ENCODE measurements at places on chromosomes 11 and 22. TPM values are rescaled to one million over a fixed set of nuclear protein-coding genes. Genes with fewer than 3 reads are reported as not detected.
A peak's percentile ranks its signal among the peaks of the same experiment; 100 is the strongest.

GRCh38 chr22:49948958-49949913, 11.3 kb upstream of the PIM3 start:
- DNase-seq = peak; percentile 94
- peak overlapping the region; percentile 94 for H3K27ac ChIP-seq
- peaks cover 47% of the 10 kb centered on the region for H3K4me1 ChIP-seq
- no peaks in the 10 kb centered on the region for H3K27me3 ChIP-seq
- no peaks in the 10 kb centered on the region for H3K36me3 ChIP-seq

SUSD2 gene
- total RNA-seq = 200 TPM

RPS6KA4 gene
- 36.1 TPM for total RNA-seq

FAM111B gene
- total RNA-seq = 1.1 TPM

DEUP1 gene
- 0.68 TPM for total RNA-seq

CSRP3 gene
- not detected for total RNA-seq

DNA sequence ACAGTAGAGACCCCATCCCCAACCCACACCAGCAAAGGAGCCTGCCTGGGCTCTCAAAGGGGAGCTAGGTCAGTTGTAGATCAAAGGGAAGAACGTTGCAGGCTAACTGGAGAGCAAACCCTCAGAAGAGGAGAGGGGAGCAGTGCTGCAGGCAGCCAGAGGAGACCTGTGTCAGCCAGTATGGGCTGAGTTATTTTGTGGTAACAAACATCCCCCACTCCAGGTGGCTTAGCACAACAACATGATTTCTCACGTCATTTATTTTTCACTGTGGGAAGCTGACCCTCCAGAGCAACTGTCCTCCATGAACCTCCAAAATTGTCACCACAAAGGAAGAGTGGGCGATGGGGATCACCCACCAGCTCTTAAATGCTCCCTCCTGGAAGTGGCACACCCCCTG, 19.8 kb upstream of the SHANK2 start:
- no peak for DNase-seq
- H3K36me3 ChIP-seq = no peaks in the 10 kb centered on the region
- H3K4me3 ChIP-seq = no peak overlapping the region
- no peak overlapping the region for H3K27ac ChIP-seq

DNA sequence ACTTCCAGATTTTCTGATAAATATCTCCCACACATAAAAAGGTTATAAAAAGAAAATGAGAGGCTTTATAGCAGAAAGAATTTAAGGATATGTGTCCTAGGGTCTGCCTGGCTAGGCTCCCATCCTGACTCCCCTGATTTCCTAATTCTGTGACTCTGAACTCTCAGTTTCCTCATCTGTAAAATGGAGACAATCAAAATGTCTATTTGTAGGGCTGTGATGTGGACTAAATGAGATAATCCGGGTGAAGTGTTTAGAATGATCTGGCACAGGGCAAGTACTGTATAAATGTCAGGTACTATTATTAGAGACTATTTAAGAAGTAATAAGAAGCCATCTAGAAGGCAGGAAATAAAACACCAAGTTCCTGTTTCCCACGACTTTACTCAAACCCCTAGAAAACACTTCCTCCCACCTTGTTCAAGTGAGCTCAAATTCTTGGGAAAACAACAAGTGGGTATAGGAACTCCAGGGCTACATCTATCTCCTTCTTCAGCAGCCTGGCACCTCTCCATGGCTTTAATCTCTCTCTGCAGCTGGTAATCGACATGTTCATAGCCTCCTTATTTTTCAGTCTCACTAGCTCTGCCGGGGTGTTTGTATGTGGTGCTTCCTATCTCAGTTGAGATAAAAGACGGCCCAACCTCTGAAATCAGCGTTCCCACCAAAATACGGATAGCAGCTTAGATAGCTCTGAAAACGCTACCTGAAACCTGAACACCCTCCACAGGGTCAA, 6.7 kb downstream of the ASCC2 start:
- no peak for DNase-seq

GRCh38 chr11:135027461-135027860, 615.4 kb upstream of the B3GAT1 start:
- H3K4me3 ChIP-seq = no peak overlapping the region
- peaks cover 3% of the 10 kb centered on the region for H3K27me3 ChIP-seq
- no peaks in the 10 kb centered on the region for H3K36me3 ChIP-seq

- no peak overlapping the region for H3K4me3 ChIP-seq
- no peaks in the 10 kb centered on the region for H3K36me3 ChIP-seq
- no peak overlapping the region for H3K27ac ChIP-seq
- H3K4me1 ChIP-seq = no peaks in the 10 kb centered on the region
Measured at GRCh38 chr11:73641668-73642067, 4.7 kb upstream of the PLEKHB1 start.

ACER3 gene
- total RNA-seq = 67.2 TPM

DNA sequence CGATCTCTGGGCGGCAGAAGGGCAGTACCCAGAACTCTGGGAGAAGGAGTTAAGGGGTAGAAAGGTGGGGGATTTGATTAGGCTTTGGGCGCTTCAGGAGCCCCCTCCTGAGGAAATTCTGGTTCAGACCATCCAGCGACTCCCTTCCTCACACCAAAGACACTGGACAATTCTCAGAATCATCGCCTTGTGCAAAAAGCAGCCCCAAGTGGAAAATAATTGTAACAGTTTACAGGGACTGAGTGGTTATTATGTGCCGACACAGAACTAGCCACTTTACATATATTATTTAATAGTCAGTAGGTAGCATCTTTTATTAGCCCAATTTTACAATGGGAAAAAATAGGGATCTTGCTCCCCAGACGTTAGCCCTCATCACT, 662 bp upstream of the TRIM3 start:
- peak overlapping the region; percentile 85 for H3K4me3 ChIP-seq
- H3K36me3 ChIP-seq = peaks cover 30% of the 10 kb centered on the region
- H3K27me3 ChIP-seq = no peaks in the 10 kb centered on the region
- H3K27ac ChIP-seq = peak overlapping the region; percentile 88

- H3K27ac ChIP-seq = no peak overlapping the region
- no peaks in the 10 kb centered on the region for H3K4me1 ChIP-seq
- DNase-seq = no peak
- H3K36me3 ChIP-seq = no peaks in the 10 kb centered on the region
- no peak overlapping the region for H3K4me3 ChIP-seq
- H3K27me3 ChIP-seq = peaks cover 24% of the 10 kb centered on the region
Measured at GRCh38 chr11:115712296-115712695, 208.1 kb upstream of the CADM1 start.

- no peak overlapping the region for H3K27ac ChIP-seq
- no peak overlapping the region for H3K4me3 ChIP-seq
- peaks cover 4% of the 10 kb centered on the region for H3K36me3 ChIP-seq
- no peaks in the 10 kb centered on the region for H3K27me3 ChIP-seq
- H3K4me1 ChIP-seq = peaks cover 26% of the 10 kb centered on the region
Measured at GRCh38 chr11:73662445-73663157, 16.2 kb downstream of the PLEKHB1 start.

- DNase-seq = no peak
- H3K27me3 ChIP-seq = no peaks in the 10 kb centered on the region
- no peaks in the 10 kb centered on the region for H3K4me1 ChIP-seq
- H3K36me3 ChIP-seq = peaks cover 26% of the 10 kb centered on the region
- no peak overlapping the region for H3K4me3 ChIP-seq
- H3K27ac ChIP-seq = no peak overlapping the region
Measured at GRCh38 chr11:94504689-94505293, 7.5 kb upstream of the C11orf97 start.

DNA sequence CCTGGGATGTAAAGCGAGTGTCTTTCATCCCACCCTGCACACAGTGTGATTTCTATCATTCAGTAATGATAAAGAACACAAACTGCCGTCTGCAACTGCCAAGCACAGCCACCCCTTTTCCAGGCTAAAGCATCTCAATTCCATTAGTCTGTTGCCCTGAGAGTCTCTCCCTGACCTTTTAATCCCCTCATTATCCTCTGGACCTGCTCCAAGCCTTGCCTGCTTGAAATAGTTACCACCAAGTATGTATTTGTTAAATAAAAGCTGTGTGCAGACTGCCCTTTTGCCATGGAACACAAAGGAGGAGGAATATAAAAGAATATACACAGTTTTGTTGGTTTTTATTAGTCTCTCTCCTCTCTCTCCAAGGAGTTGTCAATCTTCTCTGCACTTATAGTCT, 13.0 kb downstream of the GRAP2 start:
- peaks cover 21% of the 10 kb centered on the region for H3K4me1 ChIP-seq
- no peak overlapping the region for H3K27ac ChIP-seq
- H3K27me3 ChIP-seq = peaks cover 61% of the 10 kb centered on the region
- H3K4me3 ChIP-seq = no peak overlapping the region
- no peak for DNase-seq

GRCh38 chr11:20672575-20672974, 3.2 kb downstream of the NELL1 start:
- no peaks in the 10 kb centered on the region for H3K36me3 ChIP-seq
- no peak overlapping the region for H3K27ac ChIP-seq
- H3K27me3 ChIP-seq = peaks cover 42% of the 10 kb centered on the region
- H3K4me3 ChIP-seq = no peak overlapping the region
- H3K4me1 ChIP-seq = peaks cover 4% of the 10 kb centered on the region

IGF2 gene
- 33.9 TPM for total RNA-seq

DNA sequence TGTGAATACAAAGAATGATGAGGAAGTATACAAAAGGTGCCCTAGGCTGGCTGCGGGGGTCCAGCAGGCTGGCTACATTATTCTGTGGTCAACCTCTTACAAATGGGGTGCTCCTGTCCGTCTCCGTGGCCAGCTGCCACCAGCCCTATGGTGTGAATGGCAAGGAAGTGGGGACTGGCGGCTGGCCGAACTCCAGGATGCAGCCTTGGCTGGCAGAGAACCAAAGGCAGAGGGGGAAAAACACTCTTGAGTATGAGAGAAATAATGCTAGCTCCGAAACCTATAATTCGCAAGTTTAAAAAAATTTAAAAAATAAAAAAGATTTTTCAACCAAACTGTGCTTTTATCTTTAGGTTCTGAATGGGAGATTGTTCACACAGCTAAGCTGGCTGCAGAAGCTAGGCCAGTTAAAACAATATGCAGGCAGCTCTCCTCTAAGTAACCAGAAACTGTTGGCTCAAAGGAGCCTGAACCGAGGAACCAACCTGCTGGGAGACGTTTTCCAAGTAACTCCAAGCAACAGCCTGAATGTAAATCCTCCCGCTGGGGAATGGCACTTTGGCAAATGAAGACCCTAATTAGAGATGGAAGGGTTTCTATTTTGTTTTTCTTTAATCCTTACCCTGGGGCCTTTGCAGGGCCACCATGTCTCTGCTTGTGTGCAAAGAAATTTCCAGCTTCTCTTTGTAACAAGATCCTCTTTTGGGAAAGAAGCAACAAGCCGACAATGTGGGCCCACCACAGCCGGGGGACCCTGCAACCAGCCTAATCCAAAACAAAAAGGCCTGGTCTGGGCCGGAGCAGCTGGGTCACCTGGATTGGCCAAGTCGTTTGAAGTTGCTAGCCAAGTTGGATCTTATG, 50.2 kb downstream of the C22orf31 start:
- peaks cover 13% of the 10 kb centered on the region for H3K4me1 ChIP-seq
- no peaks in the 10 kb centered on the region for H3K36me3 ChIP-seq
- H3K27ac ChIP-seq = no peak overlapping the region
- H3K4me3 ChIP-seq = no peak overlapping the region
- peak; percentile 53 for DNase-seq

DNA sequence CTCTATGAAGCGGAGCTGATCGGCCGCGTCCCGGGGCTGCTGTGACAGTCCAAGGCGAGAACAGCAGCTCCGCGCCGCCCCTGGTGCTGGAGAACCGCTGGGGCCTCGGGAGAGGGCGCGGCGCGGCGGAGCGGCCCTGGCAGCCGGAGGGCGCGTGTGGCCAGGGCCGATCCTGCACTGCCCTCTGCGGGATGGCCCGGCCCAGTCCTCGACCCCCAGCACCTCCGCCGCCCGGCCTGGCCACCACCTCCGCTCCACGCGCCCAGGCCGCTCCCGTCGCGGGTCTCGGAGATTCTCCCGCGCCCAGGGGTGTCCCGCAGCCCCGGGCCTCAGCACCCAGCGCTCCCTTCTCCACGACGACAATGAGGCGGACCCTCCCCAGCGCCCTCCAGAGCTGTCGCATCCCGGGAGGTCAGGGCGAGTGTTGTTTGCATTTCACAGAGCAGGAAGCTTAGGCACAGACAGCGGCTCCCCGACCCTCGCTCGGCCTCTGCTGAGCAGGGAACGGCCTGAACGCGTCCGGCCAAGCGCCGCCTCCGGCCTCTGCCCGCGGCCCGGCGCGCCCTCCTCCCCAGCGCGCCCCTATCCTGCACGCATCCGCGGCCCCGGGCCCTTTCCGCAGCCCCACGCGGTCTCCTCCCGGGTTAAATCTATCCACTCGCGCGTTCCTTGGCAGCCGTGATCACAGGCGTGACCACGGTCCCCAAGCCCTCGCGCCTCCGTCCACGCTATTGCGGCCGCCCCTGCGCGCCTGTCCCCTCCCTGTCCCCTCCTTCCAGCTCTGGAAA, 109.7 kb downstream of the WNT7B start:
- H3K4me3 ChIP-seq = peak overlapping the region; percentile 32
- no peaks in the 10 kb centered on the region for H3K36me3 ChIP-seq
- no peak overlapping the region for H3K27ac ChIP-seq
- peaks cover 35% of the 10 kb centered on the region for H3K27me3 ChIP-seq
